ENCODE measurements at places on chromosomes 3 and 15. TPM values are rescaled to one million over a fixed set of nuclear protein-coding genes. Genes with fewer than 3 reads are reported as not detected.

GPR27 gene
- total RNA-seq, result 4.0 TPM

DNAH1 gene
- 0.85 TPM for total RNA-seq

TRIM69 gene
- total RNA-seq, result 7.7 TPM

CNTN6 gene
- total RNA-seq, result not detected
